ENCODE measurements at places on chromosomes 1 and 21.
A peak's percentile ranks its signal among the peaks of the same experiment; 100 is the strongest.

DNA sequence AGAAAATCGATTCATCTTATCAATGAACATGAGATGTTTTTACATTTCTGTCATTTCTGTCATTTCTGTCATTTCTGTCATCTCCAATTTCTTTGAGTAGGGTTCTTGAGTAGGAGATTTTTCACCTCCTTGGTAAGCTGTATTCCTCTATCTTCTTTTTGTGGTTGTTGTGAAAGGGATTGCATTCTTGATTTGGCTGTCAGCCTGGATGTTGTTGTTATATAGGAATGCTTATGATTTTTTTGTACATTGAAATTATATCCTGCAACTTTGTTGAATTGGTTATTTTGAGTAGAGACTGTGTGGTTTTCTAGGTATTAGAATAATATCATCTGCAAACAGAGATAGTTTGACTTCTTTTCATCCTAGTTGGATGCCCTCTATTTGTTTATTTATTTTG, 1233.7 kb downstream of the PLA2G4A start:
- DNase-seq, result no peak

- peak; percentile 45 for DNase-seq
Measured at GRCh38 chr1:221032637-221033280, 153.5 kb downstream of the HLX start.

GRCh38 chr1:70360321-70360720, 5.8 kb upstream of the ANKRD13C start:
- no peak for DNase-seq

- peak; percentile 72 for DNase-seq
Measured at GRCh38 chr1:44677201-44677766, 2.8 kb downstream of the ARMH1 start.

All from lung microvascular endothelial cell (primary cell).